ENCODE measurements at places on chromosomes 2 and 18.

- DNase-seq, result no peak
These were observed 140.5 kb upstream of the TNP1 start for GRCh38 chr2:217000406-217000805.

GRCh38 chr2:220104871-220105351 is 477.5 kb downstream of the SLC4A3 start:
- DNase-seq, result no peak

GRCh38 chr18:23311351-23312121 is 141.6 kb upstream of the RIOK3 start:
- no peak for DNase-seq

- no peak for DNase-seq
These were observed 8.5 kb downstream of the FMNL2 start for GRCh38 chr2:152343426-152343825.

DNA sequence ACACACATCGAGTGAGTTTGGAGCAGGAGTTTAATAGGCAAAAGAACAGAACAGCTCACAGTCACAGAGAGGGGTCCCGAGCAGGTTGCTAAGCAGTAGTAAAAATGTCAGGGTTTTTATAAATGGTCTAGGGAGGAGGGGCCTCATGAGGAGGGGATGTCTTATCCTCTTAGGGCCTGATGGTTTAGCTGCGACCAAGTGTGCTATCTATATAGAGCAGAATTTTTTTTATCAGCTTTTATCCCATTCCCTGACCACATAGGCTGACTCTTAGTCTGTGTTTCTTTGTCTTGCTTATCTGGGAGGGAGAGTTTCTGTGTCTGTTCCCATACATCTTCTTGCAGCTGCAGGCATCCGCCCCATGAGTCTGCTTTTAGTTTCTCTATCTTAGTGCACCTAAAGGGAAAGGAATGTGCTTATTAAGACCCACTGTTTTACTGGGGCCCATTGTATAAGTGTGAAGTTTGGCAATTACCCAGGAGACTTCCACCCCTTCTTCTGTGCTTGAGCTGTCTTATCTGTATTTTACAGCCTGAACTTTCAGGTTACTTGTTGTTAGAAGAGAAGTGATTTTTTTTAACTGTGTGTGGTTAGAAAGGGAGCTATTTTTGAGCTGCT is 30.4 kb upstream of the GMCL1 start:
- DNase-seq, result no peak

GRCh38 chr2:239146011-239146641 is 254.7 kb downstream of the HDAC4 start:
- DNase-seq, result no peak

GRCh38 chr2:100702438-100703109 is 117.4 kb upstream of the NPAS2 start:
- no peak for DNase-seq

GRCh38 chr18:48073211-48073930 is 142.9 kb upstream of the SMAD2 start:
- no peak for DNase-seq

DNA sequence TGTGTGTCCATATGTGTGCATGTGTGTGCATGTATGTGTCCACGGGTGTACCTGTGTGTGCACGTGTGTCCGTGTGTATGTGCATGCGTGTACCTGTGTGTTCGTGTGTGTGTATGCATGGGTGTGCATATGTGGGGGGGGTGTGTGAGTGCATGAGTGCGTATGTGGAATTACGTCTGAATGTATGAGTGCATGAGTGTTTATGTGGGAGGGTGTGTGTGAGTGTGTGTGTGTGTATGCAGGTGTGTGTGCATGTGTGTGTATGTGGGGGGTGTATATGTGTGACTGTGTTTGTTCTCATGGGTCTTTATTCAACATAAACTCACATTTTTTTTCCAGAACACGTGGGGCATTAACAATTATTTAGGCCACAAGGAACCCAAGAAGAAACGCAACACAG is 208.4 kb downstream of the SNTG2 start:
- no peak for DNase-seq

DNA sequence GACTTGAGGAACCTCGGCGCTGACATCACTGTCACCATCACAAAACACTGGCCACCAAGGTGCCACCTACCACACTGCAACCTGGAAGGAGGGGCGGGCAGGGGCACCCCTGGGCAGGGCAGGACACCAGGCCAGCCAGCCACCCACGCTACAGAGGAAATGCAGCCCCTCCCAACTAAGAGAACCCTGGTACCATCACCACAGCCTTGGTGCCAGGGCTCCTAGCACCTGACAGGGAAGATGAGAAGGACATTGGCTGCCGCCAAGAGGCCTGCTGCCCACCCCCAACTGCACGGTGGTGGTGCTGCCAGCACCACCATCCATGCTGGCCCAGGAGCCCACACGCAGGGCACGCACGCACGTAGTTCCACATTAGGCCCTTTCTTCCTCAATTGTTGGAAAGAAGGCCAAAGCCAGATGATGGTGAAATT is 88.7 kb downstream of the HDAC4 start:
- DNase-seq, result no peak

DNA sequence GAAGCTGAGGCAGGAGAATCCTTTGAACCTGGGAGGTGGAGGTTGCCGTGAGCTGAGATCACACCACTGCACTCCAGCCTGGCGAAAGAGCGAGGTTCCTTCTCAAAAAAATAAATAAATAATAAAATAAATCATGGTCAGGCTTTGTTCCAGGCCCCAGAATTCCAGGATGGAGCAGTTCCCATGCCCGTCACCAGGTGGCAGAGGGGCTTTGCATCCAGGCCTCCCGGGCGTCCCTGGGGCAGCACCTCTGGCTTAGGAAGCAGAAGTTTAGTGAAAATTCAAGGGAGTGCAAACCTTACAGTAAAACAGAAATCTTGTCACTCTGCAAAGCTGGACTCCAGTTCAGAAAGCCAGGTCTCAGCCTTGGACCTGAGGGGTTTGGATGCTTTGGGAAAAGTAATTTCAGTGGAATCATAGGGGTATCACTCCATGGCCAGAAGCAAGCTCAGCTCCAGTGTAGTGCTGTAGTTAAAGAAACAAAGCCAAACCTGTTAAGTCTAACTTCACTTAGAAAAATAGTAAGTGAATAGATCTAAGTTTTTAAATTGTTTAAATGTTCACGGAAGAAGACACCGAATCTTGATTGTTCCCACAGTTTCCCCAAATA is 512.7 kb downstream of the CMPK2 start:
- DNase-seq, result no peak

Data from stimulated activated CD8-positive, alpha-beta memory T cell treated with anti-CD3 and anti-CD28 coated beads, Interleukin-4, amount 100 ng/mL, for 4 hours (primary cell).